ENCODE measurements at places on chromosomes 11 and 22.

- DNase-seq, result no peak
Observed at GRCh38 chr22:42078469-42079318, 806 bp upstream of the SMDT1 start.

- DNase-seq, result no peak
Observed at GRCh38 chr11:1858154-1858553, 5.3 kb downstream of the LSP1 start.

- DNase-seq, result peak; percentile 54
Observed at GRCh38 chr22:33519071-33519973, 401.0 kb downstream of the LARGE1 start.

GRCh38 chr11:83924795-83925542, 638.8 kb upstream of the CCDC90B start:
- DNase-seq, result no peak

- DNase-seq, result no peak
Observed at GRCh38 chr11:85810521-85810870, 445 bp downstream of the SYTL2 start.
